Epithelial cell of prostate (primary cell): ENCODE measurements at places on chromosomes 5 and 9.
A peak's percentile ranks its signal among the peaks of the same experiment; 100 is the strongest.

- no peak for DNase-seq
These were observed 708.6 kb upstream of the ZNF608 start for GRCh38 chr5:125455041-125455440.

DNA sequence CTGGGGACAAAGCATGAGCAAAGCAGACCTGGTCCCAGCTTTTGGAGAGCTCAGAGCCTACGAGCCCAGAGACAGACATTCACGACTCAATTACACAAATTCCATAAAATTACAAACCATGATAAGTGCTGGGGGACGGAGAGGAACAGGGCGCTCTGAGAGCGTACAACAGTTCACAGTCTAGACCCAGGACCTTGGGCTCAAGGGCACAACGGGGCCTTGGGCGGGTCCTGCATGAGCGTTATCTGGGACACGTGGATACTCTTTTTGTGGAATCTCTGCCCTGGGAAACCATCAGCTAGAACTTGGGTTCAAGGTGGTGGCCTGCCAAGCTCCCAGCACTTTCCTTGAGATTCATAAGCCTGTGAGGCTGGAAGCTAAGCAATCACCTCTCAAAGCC lies 9.4 kb upstream of the ANXA6 start:
- no peak for DNase-seq

DNA sequence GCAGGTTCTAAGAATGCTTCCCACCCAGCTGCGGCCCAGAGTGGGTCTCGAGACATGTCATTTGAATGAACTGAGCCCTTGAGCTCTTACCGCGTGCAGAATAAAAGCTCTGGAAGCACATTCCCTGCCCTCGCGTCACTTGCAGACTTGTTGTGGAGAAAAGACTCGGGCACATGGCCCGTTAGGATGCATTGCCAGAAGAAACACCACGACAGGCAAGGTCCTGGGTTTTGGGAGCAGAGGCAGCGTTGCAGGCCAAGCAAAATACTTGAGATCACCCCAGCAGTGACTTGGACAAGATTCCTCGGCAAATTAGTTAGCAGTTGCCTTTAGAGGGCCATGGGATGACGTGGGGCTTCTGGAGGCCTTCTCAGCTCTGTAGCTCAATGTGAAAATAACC lies 170.8 kb upstream of the MSX2 start:
- DNase-seq = no peak

GRCh38 chr5:36450229-36451014 lies 148.7 kb upstream of the RANBP3L start:
- no peak for DNase-seq

DNA sequence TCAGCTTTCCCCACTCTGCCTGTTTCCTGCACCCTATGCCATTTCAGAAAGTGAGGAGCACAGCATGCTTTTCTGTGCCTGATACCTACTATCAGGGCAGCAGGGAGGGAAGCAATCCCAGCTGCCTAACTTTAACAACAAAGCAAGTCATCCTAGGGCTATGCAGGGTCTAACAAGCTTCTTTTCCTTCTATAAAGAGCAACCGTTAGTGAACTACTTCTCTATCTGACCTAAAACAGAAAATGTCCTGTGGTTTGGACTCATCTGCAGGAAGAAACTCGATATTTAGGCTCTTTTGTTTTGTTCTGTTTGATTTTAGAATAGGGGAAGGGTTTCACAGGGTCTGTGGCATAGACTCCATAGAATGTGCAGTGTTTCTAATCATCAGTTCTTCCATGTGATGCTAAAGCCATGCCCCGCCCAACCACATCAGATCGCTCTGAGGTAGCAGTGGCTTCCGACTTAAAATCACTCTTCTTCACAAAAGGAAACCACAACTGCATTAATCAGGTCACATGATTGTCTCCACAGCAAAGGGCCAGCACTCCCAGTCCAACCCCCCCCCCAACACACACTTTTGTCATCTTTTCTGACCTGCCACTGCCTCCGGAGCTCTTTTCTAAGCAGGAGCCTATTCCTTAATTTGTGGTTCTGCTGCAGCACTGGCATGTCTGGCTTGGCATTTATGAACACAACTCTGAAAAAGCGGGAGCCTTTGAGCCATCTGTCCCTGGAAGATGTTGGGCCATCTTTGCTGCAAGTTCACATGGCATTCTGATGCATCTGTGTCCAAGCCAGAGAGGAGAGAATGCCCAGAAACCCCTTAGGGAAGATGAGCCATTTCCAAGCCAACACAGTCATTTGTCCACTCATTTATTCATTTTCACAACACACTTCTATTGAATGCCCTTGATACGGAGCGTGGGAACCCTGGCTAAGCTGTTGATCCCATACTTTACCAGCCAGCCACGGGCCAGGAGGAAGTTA lies 71.6 kb downstream of the CFAP90 start:
- DNase-seq = no peak

GRCh38 chr5:181203777-181204112 lies 1.3 kb downstream of the TRIM7 start:
- DNase-seq = no peak

GRCh38 chr9:117178596-117179375 lies 236.1 kb downstream of the ASTN2 start:
- DNase-seq = no peak

DNA sequence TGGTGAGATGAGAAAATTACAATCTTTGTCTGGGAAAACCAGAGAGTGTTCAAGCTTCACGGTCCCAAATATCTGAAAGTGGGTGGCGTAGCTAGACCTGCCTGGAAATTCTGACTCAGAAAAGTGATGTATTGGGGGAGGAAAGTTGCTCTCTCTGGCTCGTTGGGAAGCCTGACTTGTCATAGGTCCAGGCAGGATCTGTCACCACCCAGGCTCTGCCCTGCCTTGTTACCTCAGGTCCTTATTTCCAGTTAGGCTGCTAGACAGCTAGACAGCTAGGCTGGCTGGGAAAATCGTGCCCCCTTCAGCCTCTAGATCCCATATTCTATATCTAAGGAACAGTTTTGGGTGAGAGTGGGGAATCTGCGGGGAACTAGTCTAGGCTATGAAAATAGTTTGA lies 41.0 kb upstream of the HCN1 start:
- no peak for DNase-seq

GRCh38 chr5:126274763-126275125 lies 148.5 kb upstream of the GRAMD2B start:
- no peak for DNase-seq

- DNase-seq = no peak
These were observed 2.4 kb upstream of the GLT6D1 start for GRCh38 chr9:135641745-135642144.

DNA sequence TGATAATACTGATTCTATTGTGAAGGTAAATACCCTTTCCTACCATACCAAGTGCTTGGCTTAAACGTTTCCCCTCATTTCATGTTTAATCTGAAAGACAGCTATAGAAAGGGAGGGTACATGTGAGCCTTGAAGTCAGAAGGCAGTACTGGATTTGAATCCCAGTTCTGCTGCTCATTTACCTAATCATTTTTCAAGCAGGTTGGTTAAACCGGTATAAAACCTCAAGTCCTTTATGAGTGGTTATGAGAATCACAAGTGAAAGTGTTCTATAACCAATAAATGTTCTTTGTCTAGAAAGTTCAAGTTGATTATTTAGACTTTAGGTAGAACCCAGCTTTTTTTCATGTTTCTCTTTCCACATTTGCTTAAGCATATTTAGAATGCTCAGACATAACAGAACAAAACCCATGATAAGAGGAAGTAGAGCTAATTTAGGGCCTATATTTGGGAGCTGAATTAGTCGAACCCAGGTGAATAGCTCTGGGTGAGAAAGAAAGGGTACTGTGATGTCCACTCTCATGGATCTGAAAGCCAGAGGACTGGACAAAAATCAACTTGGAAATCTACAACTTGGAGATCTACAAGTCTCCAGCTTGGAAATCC lies 29.7 kb upstream of the F2RL2 start:
- DNase-seq = no peak

DNA sequence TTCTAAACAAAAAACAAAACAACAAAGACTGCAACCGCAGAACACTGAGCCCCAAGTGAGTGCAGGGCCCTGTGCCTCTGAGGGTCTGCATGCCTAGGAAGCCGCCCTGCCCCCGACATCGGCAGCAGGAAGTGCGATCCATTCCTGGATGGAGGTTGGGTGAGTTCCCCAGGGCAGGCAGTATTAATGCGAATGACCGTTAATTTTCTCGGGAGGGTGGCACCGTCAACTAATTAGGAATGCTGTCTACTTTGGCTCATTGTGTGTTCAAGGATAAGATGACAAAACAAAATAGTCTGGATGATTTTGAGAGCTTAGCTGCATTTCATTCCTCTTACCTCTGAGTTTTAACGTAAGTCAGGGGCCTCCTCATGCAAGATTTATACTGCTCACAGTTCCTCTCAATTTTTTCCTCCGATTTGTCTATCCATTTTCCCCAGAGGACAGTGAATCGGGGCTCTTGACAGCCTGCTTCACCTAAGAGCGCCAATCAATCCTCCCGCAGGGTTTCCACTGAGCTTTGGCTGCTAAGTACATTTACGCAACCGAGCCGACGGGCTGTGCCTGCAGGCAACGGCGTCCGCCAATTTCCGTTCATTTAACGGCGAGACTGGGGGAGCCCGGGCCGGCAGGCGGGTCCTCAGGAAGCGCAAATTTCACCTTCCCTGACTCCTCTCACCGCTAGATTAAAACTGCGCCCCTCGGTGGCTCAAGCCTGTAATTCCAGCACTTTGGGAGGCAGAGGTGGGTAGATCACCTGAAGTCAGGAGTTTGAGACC lies 2.9 kb upstream of the NXNL2 start:
- no peak for DNase-seq

DNA sequence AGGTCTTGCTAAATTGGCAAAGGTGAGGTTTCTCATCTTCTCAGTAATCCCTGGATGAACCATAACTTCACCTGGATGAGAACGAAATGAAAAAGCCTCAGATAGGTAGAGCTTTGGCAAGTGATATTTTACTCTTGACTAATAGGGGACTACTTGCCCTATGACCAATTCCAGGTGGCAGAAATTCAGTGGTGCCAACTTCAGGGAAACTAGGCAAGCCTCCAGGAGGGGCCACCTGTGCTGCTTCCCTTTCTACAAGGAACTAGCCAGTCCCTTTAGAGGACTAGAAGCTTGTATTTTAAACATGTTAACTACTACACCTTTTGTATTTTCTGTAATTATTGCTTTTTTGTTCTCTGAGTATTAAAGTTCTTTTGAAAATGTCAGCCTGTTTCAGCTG lies 169.0 kb upstream of the GRIA1 start:
- DNase-seq = no peak

- DNase-seq = no peak
These were observed 146.1 kb downstream of the GHR start for GRCh38 chr5:42569325-42569724.

- peak; percentile 22 for DNase-seq
These were observed 75.4 kb downstream of the GRIA1 start for GRCh38 chr5:153565822-153566221.

DNA sequence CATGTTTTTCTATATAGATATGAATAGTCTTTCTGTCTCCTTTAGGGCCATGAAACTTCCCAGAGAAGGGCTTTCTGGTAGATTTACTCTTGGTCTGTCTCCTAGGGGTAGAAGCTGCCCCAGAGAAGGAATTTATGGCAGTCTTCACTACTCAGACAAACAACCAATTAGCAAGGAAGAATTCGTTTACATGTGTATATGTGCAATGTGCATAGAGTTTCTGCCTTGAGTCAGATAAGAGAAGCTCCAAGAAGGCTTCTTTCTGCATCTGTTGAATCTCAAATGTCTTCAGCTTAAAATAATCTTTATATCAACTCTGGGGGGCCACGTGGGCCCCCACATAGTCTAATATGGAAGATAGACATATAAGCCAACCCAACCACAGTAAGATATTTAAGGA lies 7.6 kb upstream of the CLINT1 start:
- no peak for DNase-seq

DNA sequence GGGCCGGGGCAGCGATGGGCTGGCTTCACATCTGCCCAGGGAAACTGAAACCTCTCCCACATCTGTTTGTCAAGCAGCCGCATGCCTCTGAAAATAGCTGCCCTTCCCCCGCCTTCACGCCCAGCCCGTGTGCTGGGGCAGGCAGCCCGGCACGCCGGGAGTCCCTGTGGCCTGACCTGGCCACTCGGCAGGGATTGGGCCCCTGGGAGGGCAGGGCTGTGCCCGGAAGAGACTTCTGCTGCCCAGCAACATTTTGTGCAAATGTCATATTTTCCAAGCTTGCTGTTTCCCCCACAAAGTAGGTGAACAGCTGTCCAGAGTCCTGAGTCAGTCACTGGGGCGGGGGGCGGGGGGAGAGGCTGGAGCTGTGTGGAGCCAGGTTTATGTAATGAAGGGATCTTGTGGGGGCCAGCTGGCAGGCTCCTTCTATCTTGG lies 8.2 kb downstream of the COL27A1 start:
- DNase-seq = no peak

DNA sequence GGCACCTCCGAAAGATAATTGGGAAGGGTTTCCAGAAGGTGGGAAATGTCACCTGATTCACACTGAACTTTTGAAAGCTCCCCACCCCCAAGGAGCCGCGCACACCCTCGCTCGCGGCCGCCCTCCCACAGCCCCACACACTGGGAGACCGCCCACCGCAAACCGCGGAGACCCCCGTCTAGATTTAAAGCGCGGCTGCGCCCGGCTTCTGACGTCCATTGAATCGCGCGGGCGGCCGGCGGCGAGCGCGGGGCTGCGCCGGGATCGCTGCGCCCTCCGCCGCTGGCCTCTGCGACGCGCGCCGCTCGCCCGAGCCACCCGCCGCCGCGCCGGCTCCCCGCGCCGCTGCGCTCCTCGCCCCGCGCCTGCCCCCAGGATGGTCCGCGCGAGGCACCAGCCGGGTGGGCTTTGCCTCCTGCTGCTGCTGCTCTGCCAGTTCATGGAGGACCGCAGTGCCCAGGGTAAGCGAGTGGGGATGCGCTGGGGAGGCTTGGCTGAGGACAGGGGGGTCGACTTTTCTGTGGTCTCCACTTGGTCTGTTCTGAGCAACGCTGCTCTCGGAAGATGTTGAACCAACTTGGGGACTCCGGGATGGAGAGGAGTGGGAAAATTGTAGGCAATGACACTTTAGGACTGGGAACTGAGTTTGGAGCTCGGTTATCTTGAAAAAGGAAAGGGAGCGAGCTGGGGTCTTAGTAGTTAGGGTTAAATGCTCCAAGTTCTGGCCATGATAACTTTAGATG lies at the start of gene FST:
Gene FST, plus strand, starts transcription at position 214 of the 743 bp plus-strand sequence. Its CDS starts 163 bp downstream, at position 377.
- no peak for DNase-seq

DNA sequence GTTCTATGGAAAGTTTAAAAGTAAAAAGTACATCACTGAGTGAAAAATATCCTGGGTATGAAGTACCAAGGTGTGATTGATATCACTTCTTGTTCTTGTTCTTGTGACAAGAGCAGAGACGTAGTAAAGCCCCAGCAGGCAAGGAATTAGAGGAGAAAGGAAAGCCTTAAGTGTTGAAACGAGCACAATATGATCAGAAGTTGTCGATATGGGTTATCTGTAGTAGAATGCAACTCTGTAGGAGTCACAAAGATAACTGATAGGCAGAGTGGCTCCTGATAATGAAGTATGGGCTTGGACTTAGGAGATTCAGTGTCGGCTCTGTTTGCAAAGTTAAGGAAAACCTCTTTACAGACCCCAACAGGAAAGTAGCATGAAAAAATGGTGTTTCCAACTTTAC lies 1179.1 kb downstream of the DTWD2 start:
- DNase-seq = no peak

- no peak for DNase-seq
These were observed 232.2 kb downstream of the DENND1A start for GRCh38 chr9:123697686-123698085.
